Activated naive CD8-positive, alpha-beta T cell treated with anti-CD3 and anti-CD28 coated beads for 36 hours (primary cell): ENCODE measurements at places on chromosomes 11 and 22.

GRCh38 chr11:104891135-104891534, 7.1 kb downstream of the CASP12 start:
- no peak for DNase-seq

- DNase-seq = no peak
These were observed 51.6 kb downstream of the NTM start for GRCh38 chr11:131422029-131422428.

- no peak for DNase-seq
These were observed 29.7 kb upstream of the NDUFC2 start for GRCh38 chr11:78109081-78110015.

GRCh38 chr11:131658952-131659351, 288.5 kb downstream of the NTM start:
- no peak for DNase-seq

DNA sequence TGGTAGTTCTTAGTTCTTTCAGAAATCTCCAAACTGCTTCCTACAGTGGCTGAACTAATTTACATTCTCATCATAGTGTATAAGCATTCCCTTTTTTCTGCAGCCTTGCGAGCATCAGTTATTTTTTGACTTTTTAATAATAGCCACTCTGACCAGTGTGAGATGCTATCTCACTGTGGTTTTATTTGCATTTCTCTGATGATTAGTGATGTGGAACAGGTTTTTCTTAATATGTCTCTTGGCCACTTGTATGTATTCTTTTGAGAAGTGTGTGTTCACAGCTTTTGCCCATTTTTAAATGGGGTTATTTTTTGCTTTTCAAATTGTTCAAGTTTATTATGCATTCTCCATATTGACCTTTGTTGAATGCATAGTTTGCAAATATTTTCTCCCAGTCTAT, 459.3 kb downstream of the NTM start:
- DNase-seq = no peak

DNA sequence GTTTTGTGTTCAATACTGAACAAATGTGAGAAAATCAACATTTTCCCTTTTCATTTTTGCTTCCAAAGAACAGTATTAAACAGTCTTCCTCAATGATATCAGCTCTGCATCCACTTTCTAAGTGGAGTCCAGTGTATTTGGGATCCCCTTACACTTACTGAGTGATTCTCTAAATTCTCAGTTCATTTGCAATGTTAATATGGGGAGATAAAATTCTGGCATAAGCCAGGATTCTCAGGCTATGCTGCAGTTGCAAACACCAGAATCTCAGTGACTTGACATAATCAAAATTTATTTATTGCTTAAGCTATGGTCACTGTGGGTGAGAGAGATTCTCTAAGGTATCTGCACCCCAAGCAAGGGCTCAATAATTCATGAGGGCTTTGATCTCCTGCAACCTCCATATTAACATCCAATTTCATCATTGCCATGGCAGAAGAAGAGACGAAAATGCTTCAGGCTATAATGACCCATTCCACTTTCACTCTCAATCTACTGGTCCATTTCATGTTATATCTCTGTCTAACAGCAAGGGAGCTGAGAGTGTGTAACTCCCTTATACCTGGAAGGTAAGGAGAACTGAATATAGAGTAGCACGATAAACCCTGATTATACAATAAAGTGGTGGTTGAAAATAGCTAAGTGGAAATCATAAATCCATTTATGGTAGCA, 64.1 kb upstream of the CARD18 start:
- no peak for DNase-seq

- DNase-seq = no peak
These were observed 4.1 kb downstream of the C11orf21 start for GRCh38 chr11:2297623-2298030.

DNA sequence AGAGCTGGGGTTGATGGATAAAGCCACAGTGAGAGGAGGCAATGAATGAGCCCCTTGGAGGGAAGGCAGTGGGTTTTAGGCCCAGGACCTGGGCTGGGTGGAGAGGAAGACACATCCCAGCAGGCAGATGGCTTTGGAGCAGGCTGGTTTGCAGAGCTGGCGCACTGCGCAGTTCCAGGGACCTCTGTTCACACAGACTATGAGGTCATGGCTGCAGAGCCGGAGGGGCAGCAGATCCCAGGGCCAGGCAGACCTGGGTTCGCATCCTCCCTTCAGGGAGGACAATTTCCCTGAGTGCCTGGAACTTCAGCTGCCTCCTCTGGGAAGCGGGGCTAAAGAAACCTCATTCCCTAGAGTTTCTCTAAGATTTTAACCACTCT, 28.2 kb upstream of the DGKZ start:
- DNase-seq = no peak
